ENCODE measurements at places on chromosomes 2 and 18. TPM values are rescaled to one million over a fixed set of nuclear protein-coding genes. Genes with fewer than 3 reads are reported as not detected.

DNA sequence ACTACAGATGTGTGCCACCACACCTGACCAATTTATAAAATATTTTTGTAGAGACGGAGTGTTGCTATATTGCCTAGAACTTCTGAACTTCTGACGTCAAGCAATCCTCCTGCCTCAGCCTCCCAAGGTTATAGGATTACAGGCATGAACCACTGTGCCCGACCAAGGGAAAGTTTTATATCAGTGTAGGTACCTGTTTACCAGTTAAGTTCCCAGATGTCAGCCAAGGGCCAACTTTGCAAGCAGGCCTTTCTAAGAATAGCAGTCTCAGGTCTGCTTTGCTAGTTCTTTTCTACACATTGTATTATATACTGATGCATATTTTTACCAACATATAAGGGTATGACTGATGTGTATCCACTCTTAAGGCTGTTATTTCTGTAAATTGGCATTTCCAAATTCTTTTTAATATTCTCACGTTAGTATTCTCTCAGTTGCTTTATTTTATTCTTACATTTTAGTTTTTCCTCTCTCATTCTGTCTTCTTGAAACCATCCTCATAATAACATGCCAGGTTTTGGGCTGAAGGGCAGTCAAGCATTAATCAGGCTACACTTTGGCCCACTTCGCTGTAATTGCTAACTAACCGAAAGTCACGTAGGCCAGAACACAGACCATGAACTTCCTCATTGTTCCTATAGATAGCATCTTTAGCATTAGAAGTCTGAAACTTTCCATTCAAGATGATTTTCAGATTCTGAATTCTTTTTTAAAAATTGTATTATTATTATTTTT lies 25.0 kb upstream of the CXXC1 start:
- DNase-seq = no peak

DNA sequence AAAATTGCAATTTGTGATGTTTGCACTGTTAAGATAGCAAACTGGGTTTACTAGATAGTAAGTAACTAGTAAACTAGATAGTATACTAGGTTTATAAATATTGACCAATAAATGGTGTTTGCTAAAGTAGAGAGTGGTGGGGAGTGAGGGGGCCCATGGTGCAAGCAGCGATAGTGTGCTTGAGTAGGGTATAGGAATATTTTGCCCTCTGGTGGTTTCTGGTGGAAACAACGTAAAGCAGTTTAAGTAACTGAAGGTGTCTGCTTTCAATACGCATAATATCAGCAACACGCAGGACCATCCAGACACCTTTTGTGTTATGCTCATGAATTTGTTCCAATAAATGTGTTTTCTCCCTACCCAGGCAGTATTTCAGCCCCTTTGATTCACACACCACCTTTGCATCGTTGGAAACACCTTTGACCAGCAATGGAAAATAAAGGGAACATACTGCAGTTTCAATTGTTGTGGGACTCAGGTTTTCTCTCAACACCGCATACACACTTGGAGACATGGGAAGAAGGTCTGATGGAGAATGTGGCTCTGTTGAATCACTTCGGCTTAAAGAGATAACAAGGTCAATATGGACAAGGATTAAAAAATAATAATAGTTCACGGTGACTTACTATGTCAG lies 16.7 kb upstream of the STAT1 start:
- DNase-seq = peak; percentile 50

Gene EMILIN1
- total RNA-seq = 210 TPM

- no peak for DNase-seq
Measured at GRCh38 chr2:164747140-164747539, 94.5 kb downstream of the COBLL1 start.

DNA sequence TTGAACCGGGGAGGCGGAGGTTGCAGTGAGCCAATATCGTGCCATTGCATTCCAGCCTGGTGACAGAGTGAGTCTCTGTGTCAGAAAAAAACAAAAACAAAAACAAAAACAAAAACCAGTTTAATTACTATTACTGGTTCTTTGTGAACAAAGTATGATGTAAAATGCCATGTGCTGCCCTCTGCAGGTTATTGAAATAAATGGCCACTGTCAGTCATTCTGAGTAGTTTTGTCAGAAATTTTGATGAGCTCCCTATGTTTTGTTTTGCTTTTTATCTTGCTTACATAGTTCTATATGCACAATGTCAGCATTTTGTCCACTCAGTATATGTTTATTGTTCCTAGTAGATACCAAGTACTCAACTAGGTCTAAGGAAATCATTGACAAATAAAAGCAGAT lies 423.6 kb upstream of the CHST9 start:
- no peak for DNase-seq

Gene ZSWIM2
- not detected for total RNA-seq

Measured in mucosa of gallbladder (tissue), 1 donor.